ENCODE measurements at places on chromosomes 2 and 18.

DNA sequence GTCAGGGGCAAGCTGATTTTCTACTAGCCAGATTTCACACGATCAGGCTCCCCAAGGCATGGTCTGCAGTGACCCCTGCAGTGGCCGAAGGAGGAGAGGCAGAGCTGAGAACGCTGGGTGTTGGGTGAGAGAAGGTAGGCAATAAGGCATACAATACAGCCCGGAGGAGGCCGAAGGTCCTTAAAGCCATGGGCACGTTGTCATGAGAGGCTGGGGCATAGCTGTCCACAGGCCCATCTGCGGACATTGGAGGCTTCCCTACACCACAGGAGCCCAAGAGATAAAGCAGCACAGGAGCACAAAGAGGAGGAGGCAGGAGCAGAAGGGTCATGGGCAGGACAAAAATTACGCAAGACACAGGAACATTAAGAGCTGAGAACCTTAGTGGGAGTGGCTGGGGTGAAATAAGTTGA is 16.7 kb upstream of the BZW1 start:
- no peak for DNase-seq

- DNase-seq, result no peak
Observed at GRCh38 chr2:71952572-71953188, 195.0 kb downstream of the CYP26B1 start.

GRCh38 chr18:9824474-9824832 is 61.3 kb upstream of the TXNDC2 start:
- no peak for DNase-seq

GRCh38 chr2:144707736-144708326 is 187.9 kb upstream of the ZEB2 start:
- no peak for DNase-seq

DNA sequence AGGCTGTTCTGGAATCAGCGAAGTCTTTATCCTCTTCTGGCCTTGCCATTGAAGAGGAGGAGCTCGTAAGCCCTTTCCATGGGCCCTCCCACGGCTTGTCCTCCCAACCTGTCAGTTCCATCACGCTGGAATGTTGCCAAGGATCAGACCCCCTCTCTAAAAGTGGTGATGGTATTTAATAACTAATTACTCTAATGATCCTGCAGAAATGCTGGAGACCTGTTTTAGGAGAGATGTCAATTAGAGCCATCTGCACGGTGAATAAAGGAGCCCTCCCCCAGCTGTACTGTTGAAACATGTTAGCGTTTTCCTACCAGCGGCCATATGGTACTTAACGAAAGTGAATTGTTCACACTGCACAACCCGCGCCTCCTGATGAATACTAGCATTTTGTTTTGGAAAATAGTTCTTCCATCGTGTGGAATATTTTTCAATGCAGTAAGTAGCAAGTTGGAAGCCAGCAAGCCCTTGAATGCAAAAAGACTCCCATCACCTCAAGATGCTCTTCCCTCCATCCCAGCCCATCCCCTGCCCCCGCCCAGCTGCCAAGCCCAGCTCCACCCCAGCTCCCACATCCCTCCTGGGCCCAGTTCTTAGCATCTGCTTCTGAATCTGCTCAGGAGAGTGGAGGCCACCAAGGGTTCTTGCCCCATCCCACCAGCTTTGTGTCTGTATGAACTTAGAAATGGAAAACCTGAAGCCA is 145.4 kb downstream of the KLHL29 start:
- no peak for DNase-seq

DNA sequence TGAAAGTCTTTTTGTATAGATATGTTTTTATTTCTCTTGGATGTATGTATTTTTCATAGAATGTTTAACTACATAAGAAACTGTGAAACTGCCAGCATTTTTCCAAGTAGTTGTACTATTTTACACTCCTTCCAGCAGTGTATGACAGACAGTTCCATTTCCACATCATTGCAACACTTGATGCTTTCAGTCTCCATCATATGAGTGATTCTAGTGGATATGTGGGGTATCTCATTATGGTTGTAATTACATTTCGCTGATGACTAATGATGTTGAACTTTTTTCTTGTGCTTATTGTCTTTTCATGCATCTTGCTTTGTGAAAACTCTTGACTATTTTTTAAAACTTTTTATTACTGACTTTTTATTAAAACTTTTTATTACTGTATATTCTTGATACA is 101.4 kb downstream of the ARHGAP28 start:
- no peak for DNase-seq

GRCh38 chr2:72036173-72036545 is 111.5 kb downstream of the CYP26B1 start:
- DNase-seq, result no peak

DNA sequence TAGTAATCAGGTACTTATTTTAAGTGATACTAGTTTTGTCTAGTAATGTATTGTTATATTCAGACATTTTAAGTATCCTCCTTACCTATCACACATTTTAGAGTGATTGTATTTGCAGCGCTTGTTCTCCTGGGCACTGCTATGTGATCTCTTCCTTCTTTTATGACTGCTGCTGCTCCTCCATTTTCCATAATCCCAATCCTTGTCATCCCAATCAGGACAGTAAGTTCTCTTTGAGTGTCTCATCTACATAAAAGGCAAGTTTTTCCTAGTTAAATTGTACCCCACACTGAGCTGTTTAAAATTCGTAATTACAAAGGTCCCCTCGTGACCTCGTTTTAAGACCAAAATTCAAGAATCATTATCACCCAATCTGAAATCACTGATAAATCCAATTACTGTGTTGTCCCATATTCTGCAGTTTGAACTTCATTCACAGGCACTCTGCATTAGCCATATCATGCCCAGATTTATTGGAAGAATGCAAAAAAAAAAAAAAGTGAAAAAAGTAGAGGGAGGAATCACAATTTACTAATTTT is 2.8 kb downstream of the CLK1 start:
- no peak for DNase-seq

DNA sequence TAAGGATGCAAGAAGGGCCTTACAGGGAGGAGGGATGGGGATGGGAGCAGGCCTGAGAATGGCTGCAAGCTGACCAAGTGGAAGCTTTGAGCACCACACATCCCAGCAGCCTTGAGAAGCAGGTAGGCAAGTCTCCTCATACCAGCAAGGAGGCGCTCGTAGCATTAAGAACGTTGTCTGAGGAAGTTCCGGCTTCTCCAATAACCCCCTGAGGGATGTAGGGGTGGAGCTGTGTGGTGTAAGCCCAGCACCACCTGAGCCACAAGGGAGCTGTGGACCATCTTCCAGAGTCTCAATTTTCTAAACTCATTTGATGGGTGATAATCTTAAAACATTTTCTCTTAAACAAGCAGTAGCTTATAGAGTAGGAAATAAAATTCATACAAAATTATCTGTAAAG is 50.6 kb downstream of the ST3GAL5 start:
- no peak for DNase-seq

- no peak for DNase-seq
Observed at GRCh38 chr2:46695283-46695682, 215.9 kb downstream of the TMEM247 start.

- peak; percentile 44 for DNase-seq
Observed at GRCh38 chr2:203534621-203535077, 452 bp downstream of the RAPH1 start.

GRCh38 chr2:200042944-200043343 is 87.6 kb downstream of the MAIP1 start:
- DNase-seq, result no peak

DNA sequence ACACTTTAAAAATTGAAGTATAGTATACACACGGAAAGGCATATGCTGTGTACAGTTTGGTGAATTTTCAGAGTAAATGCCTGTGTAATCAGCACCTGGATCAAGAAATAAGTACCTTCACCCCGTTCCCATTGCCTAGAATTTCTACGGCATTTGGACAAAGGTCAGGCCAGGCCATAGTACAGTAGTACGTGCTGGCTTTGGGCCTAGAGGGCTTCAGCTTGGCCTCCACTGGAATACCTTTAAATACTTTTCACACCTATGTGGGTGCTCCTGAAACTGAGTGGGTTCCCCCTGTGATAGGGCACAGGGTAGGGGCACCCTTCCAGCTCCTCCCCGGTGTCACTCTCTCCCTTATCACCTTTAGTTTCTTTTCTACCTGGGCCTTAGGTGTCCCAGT is 26.5 kb downstream of the TET3 start:
- no peak for DNase-seq

DNA sequence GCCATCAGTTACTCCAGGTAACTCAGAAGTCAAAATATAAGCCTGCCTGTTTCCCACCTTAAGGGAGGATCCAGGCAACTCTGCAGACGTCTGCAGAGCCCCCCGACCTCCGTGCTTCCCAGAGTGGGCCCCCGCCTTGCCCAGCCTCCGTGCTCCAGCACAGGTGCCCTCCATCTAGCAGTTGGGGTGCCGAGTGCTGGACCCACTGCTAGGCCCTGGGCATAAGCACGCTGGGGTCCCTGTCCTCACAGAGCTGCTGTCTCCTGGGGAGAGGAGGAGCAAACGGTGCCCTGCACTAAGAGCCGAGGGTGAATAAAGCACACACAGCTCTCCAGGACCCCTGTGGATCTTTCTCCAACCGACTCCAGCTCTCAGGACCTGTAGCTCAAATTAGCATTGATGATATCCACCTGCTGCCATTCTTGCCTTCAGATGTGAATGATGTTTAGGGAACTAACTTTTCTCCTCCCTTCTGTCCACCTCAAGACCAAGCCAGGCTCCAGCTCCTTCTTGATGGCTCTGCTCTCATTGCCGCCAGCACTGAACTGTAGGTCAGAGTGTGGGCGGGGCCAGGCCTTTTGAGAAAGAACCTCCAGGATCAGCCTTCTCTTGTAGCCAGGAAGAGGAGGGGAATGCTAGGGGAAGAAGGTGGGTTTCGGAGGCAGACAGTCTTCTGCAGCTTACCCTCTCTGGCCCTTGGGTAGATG is 121.2 kb downstream of the SMAD7 start:
- no peak for DNase-seq

GRCh38 chr2:121699421-121700333 is 37.0 kb downstream of the NIFK start:
- DNase-seq, result peak; percentile 95

DNA sequence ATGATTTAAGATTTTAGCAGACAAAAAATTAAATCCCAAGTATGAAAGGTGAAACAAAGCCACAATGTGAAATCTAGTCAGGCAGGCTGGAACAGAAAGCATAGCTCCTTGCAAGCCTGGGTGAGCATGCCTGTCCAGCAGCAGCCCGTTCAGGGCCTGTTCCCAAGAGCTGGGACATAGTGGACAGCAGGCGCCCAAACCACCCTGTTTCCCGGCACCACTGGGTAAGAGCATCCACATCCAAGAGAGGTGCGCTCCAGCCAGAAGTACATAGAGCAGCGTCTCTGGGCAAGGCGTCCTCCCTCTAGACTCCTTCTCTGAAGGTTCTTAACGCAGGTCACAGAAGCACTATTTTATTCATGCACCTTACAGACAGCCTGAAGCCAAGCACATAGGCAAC is 80.8 kb downstream of the DNER start:
- DNase-seq, result no peak

- DNase-seq, result no peak
Observed at GRCh38 chr18:48728204-48728833, 189.5 kb downstream of the CTIF start.

GRCh38 chr2:68000170-68000825 is 62.5 kb downstream of the C1D start:
- DNase-seq, result no peak

DNA sequence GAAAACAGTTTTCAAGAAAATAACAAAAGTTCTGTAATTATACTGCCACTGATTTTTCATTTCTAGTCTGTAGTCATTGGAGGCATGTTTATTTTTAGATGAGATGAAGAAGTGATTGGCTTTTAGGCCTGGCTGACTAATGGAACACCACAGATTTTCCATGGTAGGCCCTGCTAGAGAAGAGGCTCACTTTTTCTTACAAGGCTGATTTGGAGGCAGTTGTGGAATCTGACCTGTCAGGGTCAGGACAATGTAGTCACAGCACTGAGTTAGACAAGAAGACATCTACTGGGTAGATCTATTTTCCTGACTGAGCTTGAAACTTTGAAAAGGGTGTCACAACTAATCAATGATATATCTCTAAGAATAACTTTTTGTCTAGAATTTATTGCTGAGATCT is 43.9 kb downstream of the KDM3A start:
- DNase-seq, result no peak

DNA sequence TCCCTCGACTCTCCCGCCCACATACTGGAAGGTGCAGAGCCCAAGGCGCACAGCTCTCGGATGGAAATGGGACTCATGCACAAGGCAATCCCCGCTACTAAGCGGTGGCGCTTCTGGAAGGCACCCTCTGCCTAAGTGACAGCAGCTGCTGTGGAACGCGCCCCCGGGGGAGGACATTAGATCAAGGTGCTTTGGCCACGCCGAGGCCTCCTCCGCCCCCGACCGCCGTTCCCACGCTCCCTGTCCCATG is 202 bp downstream of the MCEE start:
- DNase-seq, result no peak

DNA sequence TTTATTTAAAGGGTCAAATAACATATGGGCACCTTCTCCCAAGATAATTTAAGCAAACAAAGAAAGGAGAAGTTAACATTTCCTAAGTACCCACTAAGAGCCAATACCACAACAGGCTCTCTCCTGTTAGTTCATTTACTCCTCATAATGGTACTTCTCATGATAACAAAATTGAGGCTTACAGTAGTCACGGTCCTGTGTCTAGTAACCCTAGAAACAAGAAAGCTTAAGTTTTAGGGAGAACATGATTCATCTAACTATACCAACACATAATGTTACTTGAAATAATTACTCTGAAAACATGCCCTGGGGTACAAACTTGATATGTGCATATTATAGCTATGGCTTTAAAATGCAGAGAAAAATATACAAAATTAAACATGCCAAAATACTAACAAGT is 19.8 kb downstream of the IWS1 start:
- no peak for DNase-seq

GRCh38 chr18:56248610-56249235 is 389.7 kb downstream of the TXNL1 start:
- DNase-seq, result no peak

GRCh38 chr2:65416945-65417344 is 15.5 kb downstream of the SPRED2 start:
- no peak for DNase-seq

GRCh38 chr2:71725836-71726235 is 272.5 kb downstream of the DYSF start:
- DNase-seq, result no peak

- DNase-seq, result no peak
Observed at GRCh38 chr2:143263066-143263625, 133.9 kb downstream of the ARHGAP15 start.

GRCh38 chr2:169265591-169265990 is 96.7 kb downstream of the LRP2 start:
- DNase-seq, result no peak

- DNase-seq, result no peak
Observed at GRCh38 chr2:114160263-114160981, 270.5 kb downstream of the ACTR3 start.

GRCh38 chr2:119421741-119422140 is 9.9 kb upstream of the TMEM37 start:
- no peak for DNase-seq

Measured in activated CD4-positive, alpha-beta T cell treated with anti-CD3 and anti-CD28 coated beads, Interleukin-2, amount 50 U/mL, for 16 hours (primary cell).